ENCODE measurements at places on chromosomes 2 and 18.

GRCh38 chr18:70288851-70289328 is at the start of gene SOCS6:
SOCS6 (plus strand) TSS chr18:70289045; CDS start chr18:70324669, 35,624 bp downstream.
- peak; percentile 74 for DNase-seq

- DNase-seq: no peak
Observed at GRCh38 chr18:49768051-49768391, 45.3 kb downstream of the ACAA2 start.

DNA sequence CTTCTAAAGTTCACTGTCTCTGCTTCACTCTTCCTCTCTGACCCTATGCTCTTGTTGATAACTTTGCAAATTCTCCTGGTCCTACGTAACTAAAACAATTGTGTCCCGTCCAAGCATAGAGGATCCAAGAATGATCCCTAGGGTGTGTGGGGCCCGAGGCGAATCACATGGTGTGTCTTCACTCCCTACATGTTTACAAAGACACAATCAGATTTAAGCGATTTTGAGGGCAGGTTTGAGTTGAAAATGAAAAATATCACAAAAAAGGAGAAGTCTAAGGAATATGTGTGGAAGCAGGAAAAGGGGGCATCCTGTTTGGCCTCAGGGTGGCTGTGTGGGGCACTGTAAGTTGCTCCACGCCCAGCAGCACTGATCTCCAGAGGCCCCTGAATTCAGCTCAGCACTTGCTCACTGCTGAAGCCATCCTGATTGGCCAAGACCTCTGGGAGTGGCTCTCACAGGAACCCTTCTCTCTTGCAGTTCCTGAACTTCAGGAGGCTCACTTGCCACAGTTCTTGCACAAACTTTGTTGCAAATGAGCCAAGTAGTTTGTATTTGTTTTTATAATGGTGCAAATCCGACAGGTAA is 363.6 kb downstream of the ZNF521 start:
- DNase-seq: no peak

DNA sequence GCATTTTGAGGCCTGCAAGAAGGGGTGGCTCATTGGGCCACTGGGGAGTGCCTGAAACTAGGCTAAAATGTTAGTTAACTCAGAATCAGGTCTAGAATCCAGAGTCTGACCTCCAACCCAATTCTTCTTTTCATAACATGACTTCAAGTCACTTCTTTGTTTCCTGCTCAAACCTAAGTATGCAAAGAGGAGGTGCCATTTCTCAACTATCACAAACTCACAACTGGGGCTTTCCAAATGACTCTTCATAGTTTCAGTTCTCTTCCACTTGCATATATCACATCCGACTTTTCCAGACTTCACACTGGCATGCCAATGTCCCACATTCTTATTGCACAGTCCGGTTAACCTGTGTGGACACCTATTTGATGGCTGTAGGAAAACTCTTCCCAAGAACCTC is 211.6 kb downstream of the TCF4 start:
- no peak for DNase-seq

DNA sequence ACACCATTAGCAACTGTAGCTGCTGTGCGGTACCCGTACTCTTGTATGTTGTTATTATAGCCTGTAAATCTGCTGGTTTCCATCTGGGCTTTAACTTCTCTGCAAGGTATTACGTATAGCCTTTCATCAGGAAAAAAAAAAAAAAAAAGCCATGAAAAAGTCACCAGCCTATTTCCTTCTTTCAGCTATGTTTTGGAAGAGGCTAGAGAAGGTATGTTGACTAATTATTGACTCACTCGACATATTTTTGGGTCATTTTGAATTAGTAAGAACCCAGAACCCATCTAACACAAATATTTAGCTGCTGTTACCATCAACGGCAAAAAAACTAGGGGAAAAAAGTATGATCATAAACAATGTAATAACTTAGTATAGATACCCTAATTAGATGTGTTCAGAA is 1395.6 kb downstream of the SUCLG1 start:
- no peak for DNase-seq

DNA sequence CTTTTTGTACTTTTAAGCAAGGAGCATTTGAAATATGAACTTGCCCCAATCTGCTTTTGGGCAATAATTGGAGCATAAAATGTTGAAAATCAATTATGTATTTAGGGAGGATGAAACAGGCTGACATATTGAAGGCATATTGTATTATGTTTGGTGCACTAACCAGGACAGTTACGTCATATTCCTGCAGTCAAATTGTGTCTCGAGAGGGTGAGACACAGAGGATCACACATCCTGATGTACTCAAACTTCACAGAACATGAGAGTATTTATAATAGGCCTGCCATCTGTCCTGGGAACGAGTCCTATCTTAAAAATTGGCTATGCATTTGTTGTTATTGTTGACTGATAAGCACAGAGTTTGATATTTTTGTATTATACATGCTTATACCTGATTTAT is 44.7 kb downstream of the TANC1 start:
- no peak for DNase-seq

DNA sequence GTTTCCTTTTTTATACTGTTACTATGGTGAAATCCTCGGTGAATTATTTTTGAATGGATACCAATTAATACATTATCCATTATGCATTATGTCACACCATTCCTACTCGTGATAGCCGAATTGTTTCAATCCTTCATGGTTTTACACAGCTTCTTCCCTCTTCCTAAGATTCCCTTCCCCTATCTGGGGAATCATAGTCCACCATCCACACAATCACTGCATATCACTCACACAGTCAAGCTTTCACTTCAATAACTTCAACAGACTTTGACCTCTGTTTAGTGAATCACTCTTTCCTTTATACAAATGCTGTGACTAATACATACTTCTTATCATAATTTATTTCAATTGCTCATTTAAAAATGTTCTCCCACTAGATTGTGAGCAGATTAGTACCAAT is 1108.1 kb upstream of the LRRTM1 start:
- no peak for DNase-seq

GRCh38 chr2:70094978-70095719 is 7.9 kb downstream of the PCBP1 start:
- DNase-seq: peak; percentile 67

- DNase-seq: no peak
Observed at GRCh38 chr2:168118733-168119514, 128.5 kb downstream of the STK39 start.

DNA sequence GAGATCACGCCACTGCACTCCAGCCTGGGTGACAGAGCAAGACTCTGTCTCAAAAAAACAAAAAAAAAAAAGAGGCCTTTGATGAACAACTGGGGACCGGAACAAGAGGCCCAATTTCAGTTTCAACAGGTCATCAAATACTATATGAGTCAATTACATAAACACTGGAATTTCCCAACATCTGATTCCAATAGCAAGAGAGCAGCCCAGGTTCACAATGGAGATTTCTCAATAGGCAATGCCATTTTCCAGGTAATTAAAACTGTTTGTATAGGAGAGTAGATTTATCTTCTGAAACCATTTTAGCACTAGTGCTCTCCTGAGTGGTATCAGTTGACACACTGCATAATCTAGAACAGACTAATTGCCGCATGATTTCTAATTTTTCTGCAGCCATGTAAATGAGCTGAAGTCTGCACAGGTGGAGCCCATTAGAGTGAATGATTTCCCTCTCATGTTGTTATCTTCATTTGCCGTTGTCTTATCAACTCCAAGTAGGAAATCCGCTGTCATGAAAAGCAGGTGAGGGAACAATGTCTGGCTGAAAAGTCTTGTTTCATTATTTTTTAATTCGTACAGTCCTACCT is 264.1 kb upstream of the MEIS1 start:
- no peak for DNase-seq

DNA sequence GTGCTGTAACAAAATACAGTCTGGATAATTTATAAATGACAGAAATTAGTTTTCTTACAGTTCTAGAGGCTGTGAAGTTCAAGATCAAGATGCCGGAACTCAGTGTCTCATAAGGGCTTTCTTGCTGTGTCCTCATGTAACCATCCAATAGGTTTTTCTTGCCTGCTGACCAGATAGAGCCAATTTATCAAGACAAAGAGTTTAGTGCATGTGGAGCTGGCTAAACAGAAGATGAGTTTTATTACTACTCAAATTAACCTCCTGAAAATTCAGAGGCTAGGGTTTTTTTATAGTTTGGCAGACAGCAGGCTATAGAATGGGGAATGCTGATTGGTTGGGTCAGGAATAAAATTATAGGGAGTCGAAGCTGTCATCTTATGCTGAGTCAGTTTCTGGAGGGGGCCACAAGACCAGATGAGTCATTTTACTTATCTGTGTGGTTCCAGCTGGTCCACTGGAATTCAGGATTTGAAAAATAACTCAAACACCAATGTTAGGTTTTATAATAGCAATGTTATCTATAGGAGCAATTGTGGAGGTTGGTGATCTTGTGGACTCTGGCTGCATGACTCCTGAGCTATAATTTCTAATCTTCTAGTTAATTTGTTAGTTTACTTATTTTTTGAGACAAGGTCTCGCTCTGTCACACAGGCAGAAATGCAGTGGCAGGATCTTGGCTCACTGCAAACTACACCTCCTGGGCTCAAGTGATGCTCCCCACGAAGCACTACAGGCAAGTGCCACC is 3.2 kb upstream of the PDK1 start:
- no peak for DNase-seq

- peak; percentile 40 for DNase-seq
Observed at GRCh38 chr2:26488463-26489212, 10.7 kb upstream of the OTOF start.

DNA sequence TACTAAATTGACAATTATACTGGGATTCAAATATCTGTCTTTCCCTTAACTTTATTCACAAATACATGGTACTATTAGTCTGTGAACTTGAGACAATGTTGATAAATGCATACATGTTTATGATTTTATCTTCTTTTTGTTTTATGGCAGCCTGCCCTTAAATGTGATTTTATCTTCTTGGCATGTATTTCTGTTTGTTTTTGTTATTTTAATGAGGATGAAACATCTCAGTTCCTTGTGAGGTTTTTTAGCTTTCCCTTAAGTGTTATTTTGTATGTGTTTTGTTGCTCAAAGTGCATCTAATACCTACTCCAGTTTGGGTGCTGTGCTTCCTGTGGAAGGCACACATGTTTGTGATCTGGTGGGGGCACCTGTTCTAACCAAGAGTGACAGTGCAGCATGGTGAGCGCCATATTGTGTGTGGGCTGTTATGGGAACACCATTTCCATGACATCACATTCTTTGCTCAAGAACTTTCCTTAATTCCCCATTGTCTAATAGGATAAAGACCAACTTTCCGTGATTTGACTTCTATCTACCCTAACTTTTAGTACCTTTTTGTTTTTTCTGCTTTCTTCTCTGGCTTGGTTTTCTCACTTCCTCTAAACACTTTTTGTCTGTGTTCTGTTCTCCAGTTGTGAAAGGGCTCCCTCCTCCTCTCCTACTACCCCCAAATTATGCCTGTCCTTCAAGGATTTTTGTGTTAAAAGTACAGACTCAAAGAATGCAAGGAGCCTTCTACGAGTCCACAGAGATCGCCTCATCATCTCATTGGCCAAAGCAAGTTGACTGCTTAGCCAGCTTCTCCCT is 162.1 kb upstream of the TTC39C start:
- DNase-seq: no peak

- DNase-seq: no peak
Observed at GRCh38 chr18:21004726-21005125, 106.9 kb downstream of the ROCK1 start.

DNA sequence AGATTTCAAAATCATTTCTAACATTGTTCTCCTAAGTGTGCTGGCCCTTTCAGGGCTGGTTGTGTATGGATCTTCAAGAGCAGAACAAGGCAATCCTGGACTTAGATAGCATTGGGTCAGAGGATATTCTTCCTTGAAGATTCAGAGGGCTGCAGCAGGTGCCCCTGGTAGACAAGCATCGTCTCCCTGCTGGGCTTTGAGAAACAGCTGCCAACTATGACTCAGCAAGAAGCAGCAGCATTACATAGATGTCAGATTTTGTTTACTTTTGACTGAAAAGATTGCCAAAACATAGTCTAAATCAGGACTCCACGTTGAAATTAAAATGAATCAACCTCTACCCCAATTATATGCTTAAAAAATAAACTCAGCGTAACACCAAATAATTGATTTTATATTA is 618.8 kb downstream of the SOCS6 start:
- no peak for DNase-seq

GRCh38 chr18:57437766-57438671 is 2.8 kb downstream of the ONECUT2 start:
- DNase-seq: no peak

- no peak for DNase-seq
Observed at GRCh38 chr2:219569041-219569440, 2.3 kb downstream of the OBSL1 start.

DNA sequence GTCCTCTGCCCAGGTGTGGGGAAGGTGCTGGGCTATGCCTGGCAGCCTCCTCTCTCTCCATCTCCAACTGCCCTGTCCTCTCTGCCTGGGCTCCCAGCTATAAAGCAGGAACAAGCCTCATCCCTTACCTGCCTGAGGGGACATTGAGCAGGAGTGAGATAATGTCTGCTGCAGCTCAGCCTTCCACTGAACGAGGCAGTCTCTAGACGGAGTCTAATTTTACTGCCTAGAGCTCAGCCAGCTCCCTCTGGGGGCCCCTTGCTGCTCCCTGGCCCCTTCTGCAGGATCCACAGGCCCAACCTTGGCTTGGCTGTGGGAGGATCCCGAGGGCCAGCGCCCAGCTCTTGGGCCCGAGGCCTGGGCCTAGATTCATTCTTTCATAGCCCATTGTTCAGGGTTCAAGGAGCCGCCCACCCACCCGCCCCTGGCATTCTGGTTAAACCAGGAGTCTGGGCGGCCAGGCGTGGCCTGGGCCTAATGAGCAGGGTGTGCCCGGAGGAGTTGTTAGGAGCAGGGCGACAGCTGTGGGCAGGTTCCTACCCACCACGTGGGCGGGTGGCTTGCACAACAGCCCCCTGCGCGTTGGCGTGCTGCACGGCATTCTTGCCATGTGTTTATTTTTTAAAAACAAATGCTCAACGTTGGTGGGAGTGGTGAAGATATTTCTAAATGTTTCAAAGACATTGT is 44.6 kb downstream of the FOSL2 start:
- DNase-seq: peak; percentile 85

DNA sequence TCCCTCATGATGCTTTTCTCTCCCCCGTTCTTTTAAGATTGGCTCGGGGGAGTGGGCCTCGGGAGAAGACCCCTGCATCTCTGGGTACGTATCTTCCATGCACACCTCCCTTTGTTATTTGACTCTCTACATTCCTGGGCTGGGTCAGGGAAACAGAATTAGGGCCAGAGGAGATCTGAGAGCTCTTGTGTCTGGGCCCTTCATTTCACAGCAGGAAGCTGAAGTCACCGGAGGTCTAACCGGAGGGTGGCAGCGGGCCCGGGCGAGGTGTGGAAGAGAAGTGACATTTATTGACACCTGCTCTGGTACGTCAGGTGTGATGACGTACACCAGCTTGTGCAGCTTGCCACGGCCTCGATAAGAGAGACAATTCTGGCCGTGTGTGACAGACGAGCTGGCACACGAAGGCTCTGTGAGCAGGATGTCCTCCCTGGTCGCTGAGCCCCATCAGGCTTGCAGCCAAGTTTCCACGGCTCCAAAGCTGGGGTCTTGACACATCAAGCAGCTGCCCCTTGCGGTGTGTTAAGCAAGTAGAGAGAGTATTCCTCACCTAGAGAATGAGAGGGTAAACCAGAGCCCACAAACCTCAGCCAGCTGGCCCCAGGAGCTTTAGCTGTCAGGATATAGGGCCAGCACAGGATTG is 30.4 kb downstream of the TOGARAM2 start:
- DNase-seq: peak; percentile 78

- no peak for DNase-seq
Observed at GRCh38 chr18:55510809-55511208, 77.2 kb downstream of the TCF4 start.

- no peak for DNase-seq
Observed at GRCh38 chr2:139374296-139374850, 594.2 kb upstream of the NXPH2 start.
